ENCODE measurements at places on chromosomes 13 and 19.

GRCh38 chr19:7159105-7159933, 89.8 kb downstream of the ZNF557 start:
- DNase-seq = no peak

DNA sequence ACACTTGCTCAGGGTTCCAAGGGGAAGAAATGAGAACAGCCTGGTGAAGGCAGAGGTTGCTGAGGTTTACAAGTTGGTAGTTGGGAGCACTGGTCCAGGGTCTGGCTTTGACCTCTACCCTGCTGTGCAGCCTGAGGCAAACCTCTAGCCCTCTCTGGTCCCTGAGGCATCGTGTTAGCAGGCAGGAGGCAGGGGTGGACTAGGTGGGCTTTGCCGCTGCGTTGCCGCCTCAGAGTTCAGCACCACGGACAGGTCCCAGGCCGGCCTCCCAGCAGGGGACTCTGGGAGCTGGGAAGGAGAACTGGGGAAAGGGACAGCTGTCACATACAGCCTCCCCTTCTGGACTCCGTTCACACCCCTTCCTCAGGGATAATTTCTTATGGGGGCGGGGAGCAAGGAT, 3.1 kb downstream of the NCAN start:
- no peak for DNase-seq

DNA sequence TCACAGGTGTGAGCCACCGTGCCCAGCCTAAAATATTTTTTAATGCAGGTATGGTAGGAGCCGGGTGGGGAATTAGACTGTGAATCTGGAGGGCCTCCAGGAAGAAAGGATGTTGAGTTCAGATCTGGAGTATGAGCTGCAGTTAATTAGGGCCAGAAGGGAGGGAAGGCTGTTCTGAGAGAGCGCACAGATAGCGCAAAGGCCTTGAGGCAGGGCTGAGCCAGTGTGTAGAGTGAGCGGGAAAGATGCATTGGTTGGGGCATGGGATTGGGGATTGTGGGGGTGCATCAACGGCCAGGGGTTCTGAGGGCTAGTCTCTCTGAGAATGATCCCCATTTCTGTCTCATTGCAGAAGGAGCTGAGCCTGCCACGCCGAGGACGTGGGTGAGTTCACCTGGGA, 9.7 kb downstream of the MAST3 start:
- no peak for DNase-seq

DNA sequence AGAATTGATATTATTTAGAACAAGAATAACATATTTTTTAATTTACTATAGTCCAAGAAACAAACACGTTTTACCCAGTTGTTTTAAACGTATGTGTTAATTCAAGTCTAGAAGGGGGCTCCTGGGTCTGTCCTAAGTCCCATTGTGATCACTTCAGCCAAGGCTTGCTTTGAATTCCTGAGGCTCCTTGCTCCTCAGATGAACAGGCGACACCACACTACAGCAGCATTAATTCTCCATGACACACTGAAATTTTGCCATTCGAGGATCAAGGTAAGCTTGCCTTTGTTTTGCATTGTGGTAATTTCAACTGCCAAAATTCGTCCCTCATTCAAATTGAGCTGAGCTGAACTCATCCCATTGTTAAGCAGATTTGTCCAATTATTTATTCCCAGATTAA, 1442.6 kb downstream of the SLITRK5 start:
- no peak for DNase-seq

GRCh38 chr19:35986664-35987570, 8.1 kb upstream of the SDHAF1 start:
- no peak for DNase-seq

DNA sequence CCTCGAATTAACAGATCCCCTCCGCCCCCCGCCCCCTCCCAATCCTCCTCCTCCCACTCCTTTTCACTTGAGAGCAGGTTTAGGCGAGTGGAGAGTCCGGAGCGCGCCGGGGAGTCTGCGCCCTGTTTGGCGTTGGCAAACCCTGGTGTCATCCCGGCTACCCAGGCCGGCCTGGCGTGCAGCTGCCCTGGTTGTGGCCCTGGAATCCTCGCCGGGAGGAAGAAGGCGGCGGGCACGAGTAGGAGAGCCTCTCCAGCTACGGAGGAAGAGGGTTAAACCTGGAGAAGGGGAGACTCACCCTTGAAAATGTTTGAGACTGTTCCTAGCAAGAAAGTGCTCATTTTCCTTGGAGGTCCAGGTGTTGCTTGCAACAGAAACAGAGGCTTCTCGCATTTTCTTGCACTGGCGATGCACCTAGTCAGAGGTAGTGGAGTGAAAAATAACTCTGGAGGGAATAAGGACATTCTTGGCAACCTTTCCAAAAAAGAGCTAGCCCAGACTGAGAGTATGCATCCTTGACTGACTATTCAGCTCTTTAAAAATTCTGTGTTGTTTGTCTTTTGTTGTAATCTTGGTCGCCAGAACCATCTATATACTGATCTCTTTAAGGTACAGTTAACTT, 1.3 kb upstream of the SOX21 start:
- DNase-seq = no peak

DNA sequence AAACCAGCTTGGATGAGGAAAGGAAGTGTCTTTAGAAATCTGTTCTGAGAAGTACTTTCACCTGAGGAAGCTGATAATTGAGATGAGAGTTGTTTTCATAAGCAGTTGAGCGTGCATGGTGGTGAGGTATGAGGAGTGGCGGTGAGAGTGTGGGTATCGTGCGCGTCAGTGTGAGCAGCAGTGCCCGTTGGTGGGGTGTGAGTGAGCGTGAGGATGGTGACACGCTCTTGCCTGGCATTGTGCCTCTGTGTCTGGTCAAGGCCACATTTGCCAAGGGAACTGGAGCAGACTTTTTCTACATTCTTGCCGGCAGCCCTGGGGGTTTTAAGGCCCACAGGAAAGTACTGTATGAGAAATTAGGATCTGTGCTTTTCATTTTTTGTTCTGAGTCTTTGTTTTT, 36.5 kb upstream of the TEX29 start:
- DNase-seq = no peak

GRCh38 chr13:23901365-23901764, 4.1 kb upstream of the C1QTNF9B start:
- no peak for DNase-seq

DNA sequence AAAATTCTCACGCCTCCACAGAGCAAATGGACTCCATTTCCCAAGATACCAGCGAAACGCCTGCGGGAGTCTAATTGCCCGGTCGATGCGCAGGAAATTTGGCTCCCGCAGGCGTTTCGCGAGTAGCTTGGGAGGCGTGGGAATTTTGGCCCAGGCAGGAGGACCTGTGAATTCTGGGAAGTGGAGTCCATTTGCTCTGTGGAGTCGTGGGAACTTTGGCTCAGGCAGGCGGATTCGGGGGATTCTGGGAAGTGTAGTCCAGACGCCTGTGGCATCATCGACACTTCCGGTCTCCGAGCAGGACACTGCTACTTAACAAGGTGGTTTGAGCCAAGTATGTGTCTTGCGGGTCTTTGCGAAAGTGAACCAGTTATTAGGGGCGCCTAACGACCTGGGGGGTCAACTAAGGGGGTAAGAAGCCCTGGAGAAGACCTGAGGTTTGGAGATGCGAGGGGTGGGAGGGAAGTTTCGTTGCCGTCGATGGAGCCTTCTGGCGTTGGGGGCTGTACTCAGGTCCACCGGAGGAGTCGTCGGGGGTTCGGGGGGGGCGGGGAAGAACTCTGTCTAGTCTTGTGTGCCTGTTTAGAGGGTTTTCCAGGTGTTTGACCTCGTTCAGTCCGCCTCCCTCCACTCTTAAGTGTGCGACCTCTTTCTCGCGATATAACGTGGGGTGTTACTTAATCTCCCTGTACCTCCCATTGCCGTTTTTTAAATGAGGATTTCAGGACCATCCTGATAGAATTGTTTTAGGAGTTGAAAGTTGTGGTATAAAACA, at the start of gene ZNF155:
Gene ZNF155, plus strand, starts transcription at position 277 of the 775 bp plus-strand sequence. CDS start 4,356 bp downstream, outside the sequence.
- peak; percentile 91 for DNase-seq

DNA sequence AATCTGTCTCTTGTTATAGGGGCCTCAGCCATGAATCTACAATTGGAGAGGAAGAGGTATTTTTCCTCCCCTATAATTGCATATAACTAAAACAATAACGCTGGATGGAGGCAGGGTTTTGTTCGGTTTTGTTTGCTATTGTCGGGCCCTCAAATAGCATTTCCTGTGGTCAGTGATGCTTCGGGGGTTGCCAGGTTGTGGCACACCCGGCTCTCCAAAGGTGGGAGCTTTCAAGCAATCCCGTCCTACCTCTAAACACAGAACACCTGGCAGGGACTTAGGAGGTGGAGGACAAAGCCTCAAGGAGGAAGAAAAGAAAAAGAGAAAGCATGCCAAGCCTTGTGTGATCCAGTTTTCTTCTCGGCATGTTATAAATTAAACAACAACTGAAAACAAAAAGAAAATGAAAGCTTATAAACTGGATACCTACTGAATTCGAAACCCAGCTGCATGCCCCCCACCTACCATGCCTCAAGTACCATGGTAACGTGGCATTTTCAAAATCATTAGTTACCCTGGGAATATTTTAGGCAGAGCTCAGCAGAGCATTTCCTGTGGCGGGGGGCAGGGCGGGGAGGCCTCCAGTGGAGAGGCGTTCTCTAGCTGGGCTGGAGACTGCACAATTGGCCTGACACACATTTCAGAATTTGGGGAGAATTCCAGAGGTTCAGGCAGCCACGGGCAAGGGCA, 213.8 kb downstream of the DCLK1 start:
- DNase-seq = no peak

- no peak for DNase-seq
Measured at GRCh38 chr19:45118106-45118505, 25.1 kb downstream of the PPP1R37 start.

GRCh38 chr19:6260376-6260775, 19.4 kb downstream of the MLLT1 start:
- no peak for DNase-seq

GRCh38 chr19:36436531-36436930, 18.1 kb upstream of the ZFP82 start:
- DNase-seq = no peak

DNA sequence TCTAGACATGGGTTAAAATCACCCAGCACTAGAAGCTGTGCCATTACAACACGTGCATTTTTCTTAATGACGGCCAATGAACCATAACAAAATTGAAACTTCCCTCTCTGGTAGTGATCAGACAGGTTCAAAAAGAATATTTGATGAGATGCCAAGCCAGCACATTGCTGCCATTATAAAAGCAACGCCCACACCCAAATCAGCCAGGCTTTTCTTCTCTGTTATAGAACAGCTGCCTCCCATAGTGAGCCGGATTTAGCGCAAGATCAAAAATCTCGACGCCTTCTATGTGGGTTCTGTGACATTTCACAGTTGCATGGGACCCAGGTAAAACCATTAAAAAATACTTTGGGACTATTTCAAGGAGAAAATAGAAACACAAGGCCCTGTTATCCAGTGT, 1158.0 kb downstream of the EFNB2 start:
- no peak for DNase-seq

- no peak for DNase-seq
Measured at GRCh38 chr19:43300206-43300605, 30.9 kb upstream of the PSG9 start.

- no peak for DNase-seq
Measured at GRCh38 chr19:44677019-44677811, 5.9 kb downstream of the CEACAM19 start.

- DNase-seq = no peak
Measured at GRCh38 chr19:32343550-32344262, 1.7 kb upstream of the ZNF507 start.

- no peak for DNase-seq
Measured at GRCh38 chr13:93116809-93117208, 109.8 kb upstream of the GPC6 start.

DNA sequence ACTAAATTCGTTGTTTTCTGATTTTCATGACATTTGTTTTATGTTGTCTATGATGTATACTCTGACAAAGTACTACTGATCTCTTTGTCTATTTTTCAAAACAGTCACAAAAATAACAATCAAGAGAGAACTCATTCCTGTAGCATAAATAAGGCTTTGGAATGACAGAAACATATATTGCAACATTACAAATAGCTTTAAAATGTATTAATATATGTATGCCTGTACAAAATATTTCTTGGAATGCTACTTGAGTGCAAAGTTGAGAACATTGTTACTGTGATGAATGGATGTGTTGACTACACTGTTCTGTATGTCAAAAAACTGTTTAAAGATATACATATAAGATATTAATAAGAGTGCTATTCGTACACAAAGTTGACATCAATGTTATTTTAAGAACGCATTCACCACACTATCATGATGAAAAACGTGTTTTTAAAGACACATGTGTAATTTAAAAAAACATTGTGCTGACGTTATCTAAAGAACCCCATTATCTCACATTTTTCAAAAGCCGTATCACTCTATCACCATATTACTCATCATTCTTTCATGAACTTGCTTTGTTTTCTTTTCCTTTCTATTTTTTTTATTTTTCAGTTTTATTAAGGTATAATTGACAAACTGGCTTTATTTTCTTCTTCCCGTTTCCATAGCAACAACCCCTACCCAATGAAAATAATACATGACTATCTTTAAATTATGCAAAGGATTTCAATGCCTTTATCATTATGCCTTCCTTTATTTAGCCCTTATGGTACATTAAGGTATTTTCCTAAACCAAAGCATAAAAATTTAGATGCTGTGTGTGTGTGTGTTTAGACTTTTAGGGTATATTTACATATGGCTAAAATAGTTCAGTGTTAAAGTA, 918.8 kb downstream of the SLITRK1 start:
- DNase-seq = no peak

DNA sequence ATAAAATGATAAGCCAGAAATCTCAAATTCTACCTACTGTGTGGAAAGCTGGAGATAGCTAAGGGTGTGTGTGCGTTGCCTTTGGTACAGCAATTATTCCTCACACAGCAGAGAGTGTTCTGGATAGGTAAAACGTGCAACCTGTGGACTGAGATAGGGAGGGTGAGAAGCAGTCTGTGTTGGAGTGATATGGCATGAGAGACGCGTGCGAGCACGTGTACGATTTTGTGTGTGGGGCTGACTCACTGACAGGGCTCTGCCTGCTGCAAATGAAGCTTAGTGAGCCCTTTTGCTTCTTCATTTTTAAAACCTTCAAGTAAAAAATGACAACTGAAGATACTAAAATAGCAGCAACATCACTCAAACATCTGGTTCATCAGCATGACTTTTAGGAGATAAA, 35.7 kb upstream of the SLC10A2 start:
- no peak for DNase-seq

DNA sequence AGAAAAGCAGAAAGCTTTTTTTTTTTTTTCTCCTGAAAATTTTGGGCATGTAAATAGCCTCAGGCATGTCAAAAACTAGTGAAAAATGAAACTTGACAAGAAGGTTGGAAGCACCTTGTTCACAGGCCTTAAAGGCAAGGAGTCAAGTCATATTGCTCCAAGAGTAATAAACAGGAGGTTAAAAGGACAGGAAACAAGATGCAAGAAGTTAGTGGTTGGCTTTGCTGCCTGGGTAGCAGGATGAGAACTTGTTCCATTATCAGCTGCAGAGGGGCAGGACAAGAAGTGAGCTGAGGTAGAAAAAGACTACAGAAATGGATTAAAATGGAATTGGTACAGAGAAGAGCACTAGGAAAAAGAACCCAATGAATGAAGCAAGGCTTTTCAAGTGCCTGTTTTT, 242.6 kb downstream of the DCT start:
- DNase-seq = no peak
